ENCODE measurements at places on chromosomes 11 and 22.

DNA sequence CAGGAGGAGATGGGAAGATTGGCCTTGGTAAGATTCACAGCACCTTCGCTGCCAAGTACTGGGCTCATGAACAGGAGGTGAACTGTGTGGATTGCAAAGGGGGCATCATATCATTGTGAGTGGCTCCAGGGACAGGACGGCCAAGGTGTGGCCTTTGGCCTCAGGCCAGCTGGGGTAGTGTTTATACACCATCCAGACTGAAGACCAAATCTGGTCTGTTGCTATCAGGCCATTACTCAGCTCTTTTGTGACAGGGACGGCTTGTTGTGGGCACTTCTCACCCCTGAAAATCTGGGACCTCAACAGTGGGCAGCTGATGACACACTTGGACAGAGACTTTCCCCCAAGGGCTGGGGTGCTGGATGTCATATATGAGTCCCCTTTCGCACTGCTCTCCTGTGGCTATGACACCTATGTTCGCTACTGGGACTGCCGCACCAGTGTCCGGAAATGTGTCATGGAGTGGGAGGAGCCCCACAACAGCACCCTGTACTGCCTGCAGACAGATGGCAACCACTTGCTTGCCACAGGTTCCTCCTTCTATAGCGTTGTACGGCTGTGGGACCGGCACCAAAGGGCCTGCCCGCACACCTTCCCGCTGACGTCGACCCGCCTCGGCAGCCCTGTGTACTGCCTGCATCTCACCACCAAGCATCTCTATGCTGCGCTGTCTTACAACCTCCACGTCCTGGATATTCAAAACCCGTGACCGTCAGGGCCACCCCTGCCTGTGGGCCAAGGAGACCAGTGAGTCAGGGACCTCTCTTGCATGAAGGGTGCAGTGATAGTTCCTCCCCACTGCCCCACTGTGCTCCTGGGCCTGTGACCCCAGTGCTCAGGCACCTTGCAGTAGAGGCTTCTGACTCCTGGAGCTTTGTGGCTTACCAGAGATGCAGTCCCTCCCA lies 83.6 kb downstream of the BCR start:
- DNase-seq: peak; percentile 28

GRCh38 chr11:85930879-85931366 lies 75.7 kb downstream of the CCDC83 start:
- no peak for DNase-seq

DNA sequence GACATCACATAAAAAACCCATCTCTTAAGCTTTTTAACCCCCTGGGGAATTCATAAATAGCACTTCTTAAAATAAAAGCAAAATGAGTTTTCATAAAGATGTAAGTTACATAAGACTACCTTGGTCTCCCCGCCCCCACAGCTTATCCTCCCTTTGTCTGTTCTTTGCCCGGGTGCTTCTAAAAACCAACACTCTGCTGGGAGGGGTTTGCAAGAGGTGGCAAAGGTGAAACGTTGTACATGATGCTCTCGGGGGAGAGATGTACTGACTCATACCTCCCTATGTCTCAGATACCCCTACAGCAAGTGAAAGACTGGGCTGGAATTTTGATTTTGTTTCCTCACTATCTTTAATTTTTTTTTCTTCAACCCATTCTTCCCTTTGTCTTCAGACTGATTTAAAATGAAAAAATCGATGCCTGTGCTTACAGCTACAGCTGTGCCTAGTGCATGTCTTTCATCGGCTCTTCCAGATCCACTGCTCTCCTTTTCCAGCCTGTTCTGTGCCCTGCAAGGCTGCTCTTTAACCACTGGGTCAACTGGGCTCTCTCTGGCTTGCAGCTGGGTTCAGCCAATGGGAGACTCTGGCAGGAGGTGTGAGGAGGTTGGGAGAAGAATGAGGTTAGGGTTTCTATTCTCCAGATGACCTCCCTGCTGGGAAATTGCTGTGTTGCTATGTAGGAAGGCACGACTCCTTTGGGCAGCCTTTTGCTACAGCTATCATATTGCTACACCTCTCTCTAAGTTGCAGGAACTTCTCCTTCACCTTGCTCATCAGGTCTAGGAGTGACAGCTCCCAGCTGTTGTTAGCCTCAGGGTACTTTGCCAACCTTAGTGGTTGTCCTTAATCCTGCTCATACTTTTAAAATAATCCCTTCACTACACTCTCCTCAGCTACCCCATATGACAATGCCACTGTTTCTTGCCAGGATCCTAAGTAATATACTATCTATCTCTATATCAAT lies 266.5 kb downstream of the TENM4 start:
- DNase-seq: peak; percentile 68

GRCh38 chr22:25488244-25489020 lies 76.0 kb upstream of the GRK3 start:
- DNase-seq: peak; percentile 53

DNA sequence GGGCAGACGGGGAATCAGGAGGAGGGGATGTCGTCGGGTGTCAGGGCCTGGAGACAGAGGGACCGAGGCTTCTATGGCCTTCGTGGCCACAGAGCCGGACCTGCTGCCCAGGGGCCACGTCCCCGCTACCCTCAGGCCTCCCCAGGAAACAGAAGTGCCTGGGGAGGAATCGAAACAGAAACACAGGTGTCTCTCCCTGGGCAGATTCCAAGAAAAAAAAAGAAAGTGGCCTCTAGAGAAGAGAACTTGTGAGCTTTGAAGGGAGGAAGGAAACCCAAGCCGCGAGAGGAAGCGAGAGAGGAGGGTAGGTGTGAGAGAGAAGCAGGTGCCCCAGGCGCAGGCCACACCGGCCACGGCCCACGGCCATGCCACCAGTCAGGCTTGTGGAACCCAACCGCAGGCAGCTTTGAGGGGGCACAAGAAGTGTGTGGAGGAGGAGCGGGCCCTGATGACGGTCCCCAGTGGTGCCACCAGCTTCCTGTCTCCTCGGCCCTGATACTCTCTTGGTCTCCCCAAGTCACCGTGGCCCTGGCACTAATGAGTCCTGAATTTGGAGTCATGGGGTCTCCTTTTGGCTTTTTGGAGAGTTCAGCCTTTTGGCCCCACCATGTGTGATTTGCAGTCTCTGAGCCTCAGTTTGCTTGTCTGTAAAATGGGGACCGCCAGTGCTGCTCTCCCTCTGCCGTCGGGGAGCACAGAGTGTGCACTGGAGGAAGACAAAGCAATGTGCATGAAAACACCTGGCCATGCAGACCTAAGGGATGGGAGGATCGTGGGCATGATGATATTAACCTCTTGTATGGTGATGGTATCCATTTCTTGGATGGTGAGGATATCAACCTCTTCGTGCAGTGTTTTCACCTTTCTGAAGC lies 25.2 kb downstream of the LIF start:
- no peak for DNase-seq

DNA sequence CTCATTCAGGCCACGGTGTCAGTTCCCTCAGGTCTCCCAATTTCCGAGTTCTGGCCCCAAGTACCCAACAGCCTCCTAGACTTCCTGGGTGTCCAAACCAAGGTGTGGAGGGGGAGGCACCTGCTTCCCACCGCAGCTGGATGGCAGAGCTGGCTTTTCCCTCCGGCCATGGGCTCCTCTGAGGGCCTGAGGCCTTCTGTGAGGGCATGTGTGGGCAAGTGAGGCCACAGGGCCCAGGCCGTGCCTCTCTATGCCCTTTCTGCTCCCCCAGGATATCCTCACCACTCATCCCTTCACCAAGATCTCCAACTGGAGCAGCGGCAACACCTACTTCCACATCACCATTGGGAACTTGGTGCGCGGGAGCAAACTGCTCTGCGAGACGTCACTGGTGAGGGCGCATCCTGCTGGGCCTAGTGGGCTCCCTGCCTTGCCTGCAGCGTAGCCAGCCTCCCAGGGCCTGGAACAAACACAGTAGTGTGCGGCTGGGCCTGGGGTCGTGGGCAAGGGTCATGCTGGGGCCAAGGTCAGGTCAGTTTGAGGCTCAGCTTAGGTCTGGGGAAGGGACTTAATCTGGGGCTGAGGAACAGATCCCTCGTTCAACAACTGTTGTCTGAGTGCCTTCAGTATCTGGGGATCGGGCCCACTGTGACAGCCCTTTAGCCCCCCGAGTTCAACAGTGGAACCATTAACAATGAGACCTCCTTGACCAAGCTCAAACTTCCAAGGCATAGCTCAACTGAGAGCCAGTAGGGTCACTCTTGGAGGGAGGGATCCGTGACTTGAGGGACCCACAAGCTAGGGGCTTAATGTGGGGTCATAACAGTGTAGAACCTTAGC lies 85.8 kb downstream of the MYO7A start:
- DNase-seq: no peak

DNA sequence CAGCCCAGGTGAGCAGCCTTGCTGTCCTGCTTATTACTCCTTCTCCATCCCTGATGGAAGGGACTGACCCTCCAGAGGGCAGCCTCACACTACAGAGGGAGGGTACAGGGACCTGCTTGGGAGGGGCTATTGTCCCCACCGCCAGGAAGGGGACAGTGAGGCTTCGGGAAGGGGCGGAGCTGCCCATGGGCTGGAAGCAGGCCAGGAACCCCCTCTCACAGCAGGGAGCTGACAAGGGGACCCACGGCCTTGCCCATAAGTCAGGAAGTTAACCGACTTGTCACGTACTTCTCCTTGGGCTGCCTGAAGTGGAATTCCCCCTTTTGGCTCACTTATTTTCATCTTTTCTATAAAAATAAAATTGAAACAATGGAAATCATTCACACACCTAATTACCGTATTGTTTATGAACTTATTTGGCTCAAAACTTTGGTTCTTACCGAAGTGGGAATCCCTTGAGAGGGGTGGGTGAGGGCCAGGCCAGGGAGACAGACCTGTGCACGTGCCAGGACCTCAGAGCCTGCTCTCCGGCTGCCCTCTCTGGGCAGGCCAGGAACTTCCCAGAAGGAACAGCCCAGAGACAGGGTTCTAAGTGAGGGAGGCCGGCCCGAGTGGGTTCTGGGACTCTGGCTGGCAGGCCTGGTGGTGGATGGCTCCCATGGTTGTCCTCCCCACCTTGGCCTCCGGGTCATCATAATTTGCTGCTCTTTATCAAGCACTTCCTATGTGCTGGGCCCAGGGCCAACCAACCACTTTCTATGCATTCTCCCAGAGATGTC lies 5.8 kb downstream of the MGAT3 start:
- no peak for DNase-seq

GRCh38 chr11:44519989-44520737 lies 45.3 kb upstream of the CD82 start:
- DNase-seq: no peak

- DNase-seq: no peak
These were observed 662.6 kb downstream of the NTM start for GRCh38 chr11:132033051-132033450.

GRCh38 chr11:72329526-72329925 lies 85.5 kb upstream of the PHOX2A start:
- DNase-seq: no peak

DNA sequence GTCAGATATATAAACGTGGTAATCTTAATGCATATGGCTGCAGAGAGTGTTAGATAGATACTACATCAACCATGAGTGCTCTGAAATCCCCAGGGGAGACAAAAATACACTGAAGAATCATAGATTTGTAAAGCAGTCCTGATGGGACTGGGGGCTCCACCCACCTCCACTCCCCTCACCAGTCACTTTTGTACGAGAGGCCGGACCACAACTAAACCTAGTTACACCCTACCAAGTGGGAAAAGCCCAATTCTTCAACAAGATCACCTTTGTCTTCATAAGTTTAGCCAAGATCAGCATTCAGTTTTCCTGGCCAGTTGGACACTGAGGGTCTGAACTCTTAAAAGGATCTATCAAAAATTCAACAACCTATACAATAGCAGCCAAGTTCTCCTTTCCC lies 1.5 kb downstream of the SF1 start:
- DNase-seq: no peak

GRCh38 chr11:86291466-86292262 lies 10.4 kb upstream of the HIKESHI start:
- DNase-seq: peak; percentile 76

GRCh38 chr11:132200353-132200936 lies 830.0 kb downstream of the NTM start:
- DNase-seq: no peak

DNA sequence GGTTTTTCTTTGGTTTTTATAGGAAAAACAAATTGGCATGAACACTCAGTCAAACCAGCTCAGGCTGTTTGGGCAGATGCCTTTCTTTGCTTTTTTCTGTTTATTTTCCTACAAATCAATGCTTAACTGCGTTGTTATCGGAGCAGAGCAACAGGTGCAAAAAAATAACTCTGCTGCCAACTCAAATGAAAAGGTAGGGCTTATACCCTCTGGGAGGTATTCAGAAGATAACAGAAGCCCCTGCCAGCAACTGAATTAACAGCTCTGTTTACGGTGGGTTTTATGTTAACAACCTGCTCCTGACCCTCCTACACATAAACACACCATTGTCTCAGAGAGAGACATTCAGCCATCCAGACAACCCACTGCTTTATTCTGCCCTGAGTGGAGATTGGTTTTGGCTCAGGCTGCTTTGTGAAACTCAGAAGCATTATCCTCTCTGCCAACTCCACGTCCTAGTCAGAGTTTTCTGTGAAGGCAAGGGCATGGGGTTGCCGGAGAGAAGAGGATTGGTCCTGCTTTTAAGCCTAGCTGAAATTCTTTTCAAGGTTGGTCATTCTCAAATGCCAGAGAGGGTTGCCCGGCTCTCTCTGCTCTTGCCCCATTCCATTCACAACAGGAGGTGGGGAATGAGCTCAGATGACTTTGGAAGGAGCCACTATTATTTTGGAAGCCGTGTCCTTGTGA lies 11.4 kb downstream of the EHF start:
- DNase-seq: no peak

DNA sequence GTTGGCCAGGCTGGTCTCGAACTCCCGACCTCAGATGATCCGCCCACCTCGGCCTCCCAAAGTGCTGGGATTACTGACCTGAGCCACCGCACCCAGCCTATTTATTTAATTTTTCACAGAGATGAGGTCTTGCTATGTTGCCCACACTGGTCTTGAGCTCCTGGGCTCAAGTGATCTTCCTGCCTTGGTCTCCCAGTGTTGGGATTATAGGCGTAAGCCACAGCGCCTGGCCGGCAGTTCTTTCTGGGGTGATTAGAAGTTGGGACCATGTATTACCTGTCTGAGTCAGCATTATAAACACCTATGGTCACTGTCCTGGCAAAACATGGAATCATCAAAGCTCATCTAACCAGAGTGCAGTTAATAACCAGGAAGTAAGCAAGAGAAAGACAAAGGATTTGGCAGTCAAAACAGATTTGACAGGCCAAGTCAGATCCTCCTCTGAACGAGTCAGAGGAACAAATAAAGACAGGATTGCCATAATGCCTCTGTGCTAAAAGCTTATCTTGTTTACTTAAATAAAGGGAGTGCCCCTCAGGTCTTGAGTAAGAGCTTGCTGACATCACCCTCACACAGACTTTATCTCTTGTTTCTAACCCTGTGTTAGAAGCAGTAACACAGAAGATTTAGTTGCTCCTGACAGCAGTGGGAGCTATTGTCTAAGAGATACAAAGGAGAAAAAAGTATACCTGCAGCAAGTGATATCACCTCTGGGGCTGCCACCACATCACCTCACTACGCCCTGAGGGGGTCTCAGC lies 3.7 kb downstream of the SERPIND1 start:
- peak; percentile 97 for DNase-seq

DNA sequence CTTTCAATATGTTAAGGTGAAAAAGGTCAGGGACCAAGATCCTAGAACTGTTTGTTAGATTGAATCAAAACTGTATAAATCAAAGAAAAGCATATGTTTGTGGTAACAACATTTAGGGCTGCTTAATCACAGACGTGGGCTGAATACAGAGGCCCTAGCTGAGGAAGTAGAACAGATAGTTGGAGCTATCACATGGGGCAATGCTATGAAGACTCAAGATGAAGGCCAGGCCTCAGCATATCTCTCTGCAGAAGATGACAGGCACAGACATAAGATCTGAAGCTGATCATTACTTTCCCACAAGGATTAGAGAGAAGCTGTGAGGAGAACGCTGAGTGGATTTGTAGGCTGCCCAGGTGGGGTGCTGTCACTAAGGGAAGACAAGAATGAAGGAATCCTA lies 158.6 kb upstream of the CARD18 start:
- no peak for DNase-seq

Data from epithelial cell of esophagus (primary cell).